Breast epithelium (tissue), 4 donors: ENCODE measurements at places on chromosomes 7 and 10. TPM values are rescaled to one million over a fixed set of nuclear protein-coding genes. Genes with fewer than 3 reads are reported as not detected.
A peak's percentile ranks its signal among the peaks of the same experiment; 100 is the strongest.

The IFIT3 gene
- 10.4 TPM for total RNA-seq

The DNA2 gene
- total RNA-seq = 3.4 TPM

DNA sequence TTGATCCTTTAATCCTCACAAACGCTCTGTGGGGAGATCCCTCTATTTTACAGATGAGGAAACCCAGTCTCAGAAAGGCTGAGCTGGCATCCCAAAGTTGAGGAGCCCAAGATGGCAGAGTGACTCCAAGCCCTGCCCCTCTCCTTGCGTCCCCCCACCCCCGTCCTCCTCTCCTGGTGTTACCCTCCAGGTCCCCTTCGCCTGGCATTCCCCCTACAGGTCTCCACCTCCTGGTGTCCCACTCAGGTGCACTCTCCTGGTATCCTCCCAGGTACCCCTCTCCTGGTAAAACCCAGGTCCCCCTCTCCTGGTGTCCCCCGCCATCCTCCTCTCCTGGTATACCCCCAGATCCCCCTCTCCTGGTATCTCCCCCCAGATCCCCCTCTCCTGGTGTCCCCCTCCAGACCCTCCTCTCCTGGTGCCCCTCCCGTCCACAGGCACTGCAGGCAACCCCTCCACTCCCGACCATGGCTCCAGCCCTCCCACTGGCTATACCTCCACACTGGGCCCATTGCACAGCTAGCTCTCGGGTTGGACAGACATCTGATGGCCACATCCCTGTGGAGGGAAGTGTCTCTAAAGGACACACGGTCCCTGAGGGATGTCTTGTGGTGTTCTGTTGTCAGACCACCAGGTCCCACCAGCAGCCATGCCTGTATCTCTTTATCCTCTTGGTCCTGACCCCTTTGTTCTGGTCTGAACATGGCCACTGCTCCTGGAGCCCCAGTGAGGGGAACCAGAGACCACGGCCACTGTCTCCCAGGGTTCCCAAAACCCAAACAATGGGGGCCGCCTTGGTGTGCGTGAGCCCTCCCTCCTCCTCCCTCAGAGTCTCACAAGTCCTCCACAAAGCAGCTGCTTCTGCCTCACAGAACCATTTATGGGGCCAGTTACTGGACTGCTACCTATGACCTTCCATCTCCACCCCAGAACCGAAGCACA is 37.2 kb downstream of the CALML3 start:
- no peak for DNase-seq

GRCh38 chr7:51077987-51078370 is 238.6 kb downstream of the COBL start:
- DNase-seq = no peak

GRCh38 chr10:63547628-63548360 is 26.6 kb downstream of the REEP3 start:
- no peak for DNase-seq

The ABCC2 gene
- total RNA-seq = 2.0 TPM

The VPS26A gene
- 56.0 TPM for total RNA-seq

The AGR3 gene
- total RNA-seq = not detected

The VENTX gene
- total RNA-seq = 0.33 TPM

DNA sequence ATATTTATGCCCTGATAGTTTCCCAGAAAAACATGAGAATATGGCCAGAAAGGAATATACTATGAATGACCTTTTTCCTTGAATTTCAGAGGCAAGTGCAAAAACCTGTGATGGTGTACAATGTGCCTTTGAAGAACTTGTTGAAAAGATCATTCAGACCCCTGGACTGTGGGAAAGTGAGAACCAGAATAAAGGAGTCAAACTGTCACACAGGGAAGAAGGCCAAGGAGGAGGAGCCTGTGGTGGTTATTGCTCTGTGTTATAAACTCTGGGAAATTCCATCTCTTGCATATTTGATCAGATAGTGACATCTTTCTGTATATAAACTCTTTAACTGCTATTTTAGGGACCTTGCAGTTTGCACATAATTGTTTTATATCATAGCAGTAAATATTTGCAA is 33.7 kb downstream of the RAB18 start:
- DNase-seq = no peak

DNA sequence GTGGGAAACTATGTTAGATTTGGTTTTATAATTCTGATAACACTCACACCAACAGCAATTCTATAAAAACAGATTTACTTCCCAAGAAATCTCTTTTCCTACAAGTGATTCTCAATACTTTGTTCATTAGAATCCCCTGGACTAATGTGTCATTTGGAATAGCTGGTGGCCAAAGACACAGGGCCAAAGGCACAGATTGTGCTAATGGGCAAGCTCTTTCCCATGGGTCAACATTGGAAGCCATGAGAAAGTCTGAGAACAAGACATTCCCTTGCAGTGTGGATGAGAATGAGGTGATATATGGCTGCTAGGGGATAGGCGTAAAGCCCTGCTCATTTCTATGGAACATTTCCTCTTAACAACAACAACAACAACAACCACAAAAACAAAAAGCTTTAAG is 153.8 kb downstream of the AMPH start:
- DNase-seq = no peak

The KIF11 gene
- 2.6 TPM for total RNA-seq

GRCh38 chr10:34905200-34905927 is 90.3 kb upstream of the PARD3 start:
- no peak for DNase-seq

- DNase-seq = no peak
These were observed 32.4 kb upstream of the KMT2E start for GRCh38 chr7:104981672-104982037.

The CTAGE15 gene
- total RNA-seq = not detected

DNA sequence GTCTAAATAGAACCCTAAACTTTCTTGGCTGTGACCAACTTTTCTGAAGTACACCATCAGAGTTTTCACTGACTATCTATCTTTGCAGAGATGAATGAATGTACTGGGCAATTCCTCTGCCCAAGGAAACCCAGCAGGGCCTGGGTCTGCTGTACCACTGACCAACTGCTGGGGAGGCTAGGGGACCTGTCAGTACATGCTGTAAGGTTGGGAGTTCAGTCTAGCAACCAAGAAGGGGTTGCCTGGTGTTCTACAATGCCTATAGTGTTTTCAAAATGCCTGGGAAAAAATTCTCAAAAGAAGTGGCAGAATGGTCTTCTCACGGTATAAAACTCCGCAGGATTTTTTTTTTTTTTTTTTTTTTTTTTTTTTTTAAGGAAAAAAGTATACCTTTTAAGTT is 106.3 kb downstream of the NT5C2 start:
- no peak for DNase-seq

- no peak for DNase-seq
These were observed 91.5 kb downstream of the SEMA3D start for GRCh38 chr7:85095366-85095765.

DNA sequence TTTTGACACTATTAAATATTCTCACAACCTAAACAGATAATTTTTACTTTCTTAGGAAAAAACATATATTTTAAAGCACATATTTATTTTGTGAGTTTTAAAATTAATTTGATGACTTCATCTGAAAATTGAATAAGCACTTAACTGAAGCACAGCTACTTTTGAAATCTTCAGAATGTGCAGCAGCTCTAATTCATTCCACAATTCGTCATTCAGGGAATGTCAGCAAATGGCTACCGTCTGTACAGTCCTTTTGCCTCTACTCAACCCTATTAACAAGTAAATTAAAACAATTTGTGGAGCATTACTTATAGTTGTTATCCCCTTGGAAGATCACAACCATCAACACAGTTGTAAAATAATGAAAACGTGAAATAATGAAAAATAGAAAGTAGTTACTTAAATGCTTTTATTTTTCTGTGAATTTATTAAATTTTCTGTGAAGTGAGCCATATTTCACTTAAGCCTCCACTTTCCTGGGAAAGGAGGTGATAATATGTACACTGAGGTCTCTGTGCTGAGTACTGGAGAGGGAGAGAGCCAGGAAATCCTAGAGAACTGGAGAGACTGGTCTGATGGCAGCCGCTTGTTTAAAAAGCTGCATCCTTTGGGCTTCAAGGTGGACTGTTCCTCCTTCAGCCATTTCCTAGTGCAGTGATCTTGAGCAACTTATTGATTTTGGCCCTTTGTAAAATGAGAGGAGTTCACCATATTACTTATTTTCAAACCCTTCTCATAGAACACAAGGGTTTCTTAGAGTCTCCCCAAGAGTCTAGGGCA is 70.6 kb downstream of the REEP3 start:
- no peak for DNase-seq

DNA sequence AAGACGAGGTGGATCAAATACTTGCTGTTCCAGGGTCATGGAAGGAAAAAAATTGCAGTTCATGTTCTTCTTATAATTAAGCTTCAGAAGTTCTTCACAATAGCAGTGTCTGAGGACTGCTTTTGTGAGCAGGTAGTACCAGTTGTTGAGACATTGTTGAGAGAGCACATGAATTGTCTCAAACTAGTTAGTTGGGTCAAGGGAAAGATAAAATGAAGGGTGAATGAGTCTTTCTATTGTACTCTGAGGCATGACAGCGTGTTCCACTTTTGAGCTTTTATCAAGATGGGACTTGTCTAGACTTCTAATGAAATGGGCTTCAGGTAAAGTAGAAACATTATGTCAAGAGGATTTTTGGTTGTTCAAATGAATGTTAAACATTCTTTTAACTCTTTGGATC is 26.0 kb downstream of the KAT6B start:
- DNase-seq = no peak

The RAMP3 gene
- total RNA-seq = 11.7 TPM

The PDE6C gene
- total RNA-seq = not detected

The PPP1R17 gene
- not detected for total RNA-seq

DNA sequence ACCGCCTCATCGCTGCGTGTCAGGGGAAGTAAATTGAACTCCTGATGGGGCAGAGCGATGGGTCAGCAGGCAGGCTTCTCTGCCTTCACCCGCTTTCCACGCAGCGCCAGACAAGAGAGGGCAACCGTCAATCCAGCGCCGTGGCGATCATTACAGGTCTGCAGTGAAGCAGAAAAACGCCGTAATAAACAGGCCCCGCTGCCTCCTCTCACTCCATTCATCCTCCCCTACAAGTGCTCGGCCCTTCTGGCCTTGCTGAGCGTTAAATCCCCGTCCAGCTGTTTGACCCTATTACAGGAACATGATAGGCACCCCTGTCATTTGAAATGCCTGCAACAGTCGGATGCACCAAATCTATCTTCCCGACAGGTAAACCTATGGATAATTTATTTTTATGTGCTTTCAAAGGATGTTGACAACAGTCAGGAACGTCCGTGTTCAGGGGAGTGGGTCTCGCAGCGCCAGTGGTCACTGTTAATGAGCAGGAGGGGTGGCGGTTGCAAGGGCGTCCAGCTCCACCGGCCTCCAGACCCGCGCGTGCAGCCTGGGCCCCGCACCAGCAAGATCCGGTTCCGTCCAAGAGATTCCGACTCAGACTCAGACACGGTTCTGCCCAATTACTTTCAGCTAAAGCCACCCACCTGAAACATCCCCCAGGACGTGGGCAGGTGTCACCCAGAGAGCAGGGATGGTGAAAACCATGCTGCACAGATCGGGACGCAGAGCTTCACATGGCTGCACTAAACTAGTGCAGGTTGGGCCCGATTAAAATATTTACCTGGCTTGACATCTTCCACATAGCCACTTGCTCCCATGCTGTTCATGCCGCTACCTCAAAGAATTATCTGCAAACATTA is 508.0 kb upstream of the MGMT start:
- DNase-seq = no peak

- DNase-seq = peak; percentile 38
These were observed 175.6 kb downstream of the ELFN1 start for GRCh38 chr7:1845536-1846311.

The RASA4B gene
- total RNA-seq = 3.7 TPM

GRCh38 chr10:119588071-119588470 is 8.7 kb downstream of the TIAL1 start:
- DNase-seq = no peak

- no peak for DNase-seq
These were observed 81.3 kb upstream of the SFMBT2 start for GRCh38 chr10:7491949-7492659.

The C10orf120 gene
- not detected for total RNA-seq

The AGR2 gene
- total RNA-seq = not detected

The CACNB2 gene
- 7.5 TPM for total RNA-seq

DNA sequence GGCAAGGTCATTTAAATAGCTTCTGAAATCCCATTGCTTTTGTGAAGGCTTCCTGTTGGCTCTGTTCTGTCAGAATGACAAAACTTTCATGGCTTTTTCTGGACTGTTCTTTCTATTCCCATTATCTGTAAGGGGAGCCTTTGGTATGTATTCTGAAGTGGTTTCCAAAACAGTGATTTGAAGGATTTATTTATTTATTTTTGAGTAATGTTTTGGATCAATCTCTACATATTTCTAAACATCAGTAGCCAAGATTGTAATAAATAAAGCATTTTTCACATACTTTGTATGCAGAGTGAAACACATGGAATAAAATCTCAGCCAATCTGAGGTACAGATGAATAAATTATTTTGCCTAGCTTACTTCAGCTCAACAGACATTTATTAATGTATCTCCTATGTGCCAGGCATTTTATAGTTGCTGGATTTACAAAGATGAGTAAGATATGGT is 121.1 kb downstream of the BBS9 start:
- DNase-seq = no peak

The PKD2L1 gene
- total RNA-seq = not detected

DNA sequence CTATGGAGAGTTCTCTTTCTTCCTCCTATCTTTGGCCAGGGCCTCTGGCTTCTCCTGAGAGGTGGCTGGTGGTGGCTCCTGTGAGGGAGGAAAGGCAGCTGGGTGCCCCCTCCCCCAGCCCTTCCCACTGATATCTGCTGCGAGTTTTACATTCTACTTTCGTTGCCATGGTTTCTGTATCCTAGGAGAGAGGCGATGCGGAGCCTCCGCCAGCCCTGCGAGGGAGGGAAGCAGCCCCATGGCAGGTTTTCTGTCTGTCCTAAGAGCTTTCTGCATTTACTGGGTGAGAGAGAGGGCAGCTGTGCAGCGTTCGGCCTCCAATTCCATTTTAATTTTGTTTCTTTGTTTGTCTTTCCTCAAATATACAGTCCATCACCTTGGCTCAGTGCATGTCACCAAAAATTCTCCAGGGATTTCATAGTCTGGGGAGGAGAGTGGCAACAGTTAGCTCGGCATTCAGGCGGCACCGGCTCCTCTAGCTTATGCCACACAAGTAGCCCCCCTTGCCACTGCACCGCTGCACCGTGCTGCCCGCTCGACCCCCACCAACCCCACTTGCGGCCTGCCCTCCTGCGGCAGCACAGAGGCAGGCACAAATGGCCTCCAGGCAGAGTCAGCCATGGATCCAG is 20.4 kb downstream of the DNAJB12 start:
- no peak for DNase-seq

DNA sequence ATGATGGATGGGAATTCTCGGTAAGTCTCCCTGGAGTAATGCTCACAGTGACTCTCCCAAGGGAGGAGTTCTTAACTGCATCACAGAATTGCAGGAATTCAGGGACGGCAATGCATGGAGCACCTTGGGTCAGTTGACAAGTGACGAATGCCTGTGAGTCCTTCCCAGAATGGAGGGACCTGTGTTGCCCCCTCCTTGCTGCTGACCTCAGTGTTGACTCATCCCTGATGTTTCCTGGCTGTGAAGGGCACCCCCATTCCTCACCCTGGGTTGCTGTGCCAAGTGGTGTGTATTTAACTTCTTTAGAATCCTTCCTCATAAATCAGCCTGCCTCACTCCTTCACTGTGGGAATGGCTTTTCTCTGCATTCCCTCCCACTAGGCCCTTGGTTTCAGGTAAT is 98.9 kb downstream of the LRMDA start:
- no peak for DNase-seq

The AOC1 gene
- total RNA-seq = not detected

The ZSCAN21 gene
- total RNA-seq = 12.8 TPM
